ENCODE measurements at places on chromosomes 13 and 19.
A peak's percentile ranks its signal among the peaks of the same experiment; 100 is the strongest.

DNA sequence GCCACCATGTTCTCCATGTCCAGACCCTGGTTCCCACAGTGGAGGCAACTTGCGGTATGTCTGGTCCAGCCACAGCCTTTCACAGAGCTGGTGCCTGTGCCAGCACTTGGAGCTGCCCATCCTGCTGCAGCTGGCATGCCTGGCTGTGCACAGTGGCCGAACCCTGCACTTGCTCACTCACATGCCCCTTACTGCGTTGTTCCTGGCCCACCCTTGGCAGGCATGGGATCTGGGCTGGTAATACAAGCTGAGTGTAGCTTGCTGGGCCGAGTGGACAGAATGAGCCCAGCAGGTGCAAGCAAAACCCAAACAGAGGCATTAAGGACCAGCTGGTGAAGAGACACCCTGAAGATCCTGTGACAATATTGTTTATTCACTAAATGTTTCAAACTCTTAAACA is 583.9 kb upstream of the SLITRK6 start:
- DNase-seq: no peak

GRCh38 chr19:21947775-21948174 is 63.0 kb downstream of the ZNF208 start:
- DNase-seq: no peak

DNA sequence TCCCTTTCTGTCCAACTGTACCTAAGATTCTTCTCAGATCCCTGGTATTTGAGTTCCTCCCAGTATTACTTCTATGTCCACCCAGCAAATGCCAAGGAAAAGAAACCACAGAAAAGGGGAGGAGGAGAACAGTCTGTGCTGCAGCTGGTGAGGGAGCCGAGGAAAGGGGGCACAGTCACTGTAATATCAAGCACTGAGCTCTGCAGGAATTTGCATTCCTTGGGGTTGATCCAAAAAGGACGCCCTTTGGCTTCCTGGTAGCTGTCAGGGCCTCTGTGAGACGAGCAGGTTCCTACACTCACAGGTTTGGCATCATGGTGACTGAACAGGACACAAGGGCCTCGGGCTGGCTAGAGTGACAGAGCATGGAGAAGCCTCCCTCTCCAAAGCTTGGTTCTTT is 273.4 kb downstream of the NHLRC3 start:
- DNase-seq: no peak

DNA sequence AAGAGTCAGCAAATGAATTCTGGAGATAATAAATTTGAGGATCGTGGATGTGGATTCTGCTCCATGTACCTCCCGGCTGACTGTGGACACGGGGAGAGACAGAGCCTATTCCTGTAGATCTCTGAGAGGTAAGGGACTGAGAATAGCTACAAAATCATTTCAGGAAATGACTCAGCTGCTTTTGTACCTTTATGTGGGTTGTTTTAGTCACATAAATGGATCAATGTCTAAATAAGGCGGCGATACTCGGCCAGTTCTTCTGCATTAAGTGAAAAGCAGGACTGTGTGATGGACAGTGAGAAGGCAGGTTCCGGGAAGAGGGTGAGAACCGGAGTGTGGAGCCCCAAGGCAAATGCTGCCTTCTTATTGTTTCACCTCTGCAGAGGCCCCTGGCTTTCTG is 128.1 kb downstream of the EFNB2 start:
- no peak for DNase-seq

- DNase-seq: peak; percentile 100
Observed at GRCh38 chr19:44741841-44742329, 6.6 kb upstream of the BCL3 start.

GRCh38 chr19:50889638-50890037 is 16.4 kb downstream of the KLK2 start:
- no peak for DNase-seq

DNA sequence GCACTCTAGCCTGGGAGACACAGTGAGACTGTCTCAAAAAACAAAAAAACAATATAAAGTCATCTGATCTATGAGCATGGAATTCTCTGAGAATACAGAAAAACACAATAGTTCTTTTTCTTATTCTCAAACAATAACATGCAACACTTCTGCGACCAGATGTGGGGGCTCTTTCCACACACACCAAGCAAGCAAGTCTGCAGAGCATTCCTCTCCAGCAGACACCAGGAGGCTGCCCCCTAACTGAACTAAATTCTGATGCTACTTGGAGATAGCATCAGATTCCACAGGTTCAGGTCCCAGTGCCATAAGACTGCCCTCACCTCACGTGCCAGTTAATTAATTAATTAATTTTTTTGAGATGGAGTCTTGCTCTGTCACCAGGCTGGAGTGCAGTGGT is 27.7 kb downstream of the ZNF101 start:
- no peak for DNase-seq

DNA sequence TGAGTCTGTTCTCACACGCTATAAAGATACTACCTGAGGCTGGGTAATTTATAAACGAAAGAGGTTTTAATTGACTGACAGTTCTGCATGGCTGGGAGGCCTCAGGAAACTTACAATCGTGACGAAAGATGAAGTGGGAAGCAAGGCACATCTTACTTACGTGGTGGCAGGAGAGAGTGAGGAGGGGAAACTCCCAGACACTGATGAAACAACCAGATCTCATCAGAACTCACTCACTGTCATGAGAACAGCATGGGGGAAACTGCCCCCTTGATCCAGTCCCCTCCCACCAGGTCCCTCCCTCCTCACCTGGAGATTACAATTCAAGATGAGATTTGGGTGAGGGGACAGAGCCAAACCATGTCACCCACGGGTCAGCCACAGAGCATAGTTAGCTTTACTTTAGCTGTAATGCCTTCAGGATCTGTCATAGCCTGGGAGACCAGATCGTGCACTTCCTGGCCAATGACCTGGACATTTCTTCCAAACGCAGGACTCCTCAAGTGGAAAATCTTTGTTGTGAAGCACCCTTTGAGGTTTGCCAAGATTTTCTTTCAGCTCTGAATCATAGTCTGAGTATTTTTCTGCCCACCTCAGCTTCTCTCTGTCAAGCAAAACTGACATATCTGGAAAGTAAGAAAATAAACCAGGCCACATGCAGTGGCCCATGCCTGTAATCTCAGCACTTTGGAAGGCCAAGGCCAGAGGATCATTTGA is 25.2 kb upstream of the HIF3A start:
- no peak for DNase-seq

DNA sequence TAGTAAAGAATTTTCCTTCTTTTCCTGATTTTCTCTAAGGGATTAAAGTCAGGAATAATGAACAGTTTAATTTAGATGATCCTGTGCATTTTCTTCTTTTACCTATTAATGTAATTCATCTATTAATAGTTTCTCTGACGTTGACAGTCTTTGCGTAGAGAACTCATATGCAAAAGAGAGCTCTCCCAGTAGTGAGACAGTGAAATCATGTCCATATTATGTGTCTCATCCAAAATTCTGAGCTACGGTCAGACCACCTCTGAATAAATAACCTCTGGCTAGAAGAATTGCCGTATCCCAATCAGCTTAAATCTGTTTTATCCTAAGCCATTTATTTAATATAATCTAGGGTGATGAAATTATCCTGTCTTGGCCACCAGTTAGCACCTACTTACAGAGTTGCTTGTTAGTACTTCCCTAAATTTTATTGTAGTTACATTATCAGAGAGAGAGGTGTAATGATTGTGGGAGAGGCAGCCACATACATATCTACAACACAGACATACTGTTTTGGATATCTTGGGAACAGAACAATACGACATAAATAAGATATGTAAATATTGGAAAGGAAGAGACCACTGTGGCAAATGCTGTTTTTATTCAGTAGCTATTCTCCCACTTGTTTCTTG is 30.7 kb downstream of the PDS5B start:
- no peak for DNase-seq

GRCh38 chr13:92321174-92321573 is 905.4 kb upstream of the GPC6 start:
- DNase-seq: no peak

DNA sequence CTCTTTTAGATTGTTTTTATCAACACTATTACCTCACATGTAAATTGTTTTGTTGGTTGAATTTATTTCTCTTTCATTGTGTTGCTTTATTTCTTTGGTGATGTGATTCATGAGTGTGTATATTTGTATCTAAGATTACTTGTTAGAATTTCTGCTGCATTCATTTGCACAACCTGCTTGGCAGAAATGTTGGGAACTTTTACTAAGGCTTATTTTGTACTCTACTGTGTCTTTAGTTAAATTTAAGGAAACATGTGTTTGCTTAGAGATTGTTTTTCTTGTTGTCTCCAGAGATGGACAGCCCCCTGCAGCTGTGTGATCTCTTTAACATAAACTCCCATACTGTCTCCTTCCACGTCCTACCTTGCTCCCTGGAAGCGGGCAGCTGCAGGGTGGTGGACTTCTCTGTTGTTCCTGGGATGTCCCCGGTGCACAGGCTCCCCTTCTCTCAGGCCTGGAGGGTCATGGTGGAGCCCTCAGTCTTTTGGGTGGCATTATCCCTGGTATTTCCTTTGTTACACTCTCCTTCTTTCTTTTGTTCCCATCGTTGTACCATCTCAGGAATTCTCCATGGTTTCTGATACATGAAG is 212.0 kb upstream of the SPRY2 start:
- no peak for DNase-seq

- DNase-seq: no peak
Observed at GRCh38 chr13:53848366-53848961, 819.9 kb downstream of the OLFM4 start.

DNA sequence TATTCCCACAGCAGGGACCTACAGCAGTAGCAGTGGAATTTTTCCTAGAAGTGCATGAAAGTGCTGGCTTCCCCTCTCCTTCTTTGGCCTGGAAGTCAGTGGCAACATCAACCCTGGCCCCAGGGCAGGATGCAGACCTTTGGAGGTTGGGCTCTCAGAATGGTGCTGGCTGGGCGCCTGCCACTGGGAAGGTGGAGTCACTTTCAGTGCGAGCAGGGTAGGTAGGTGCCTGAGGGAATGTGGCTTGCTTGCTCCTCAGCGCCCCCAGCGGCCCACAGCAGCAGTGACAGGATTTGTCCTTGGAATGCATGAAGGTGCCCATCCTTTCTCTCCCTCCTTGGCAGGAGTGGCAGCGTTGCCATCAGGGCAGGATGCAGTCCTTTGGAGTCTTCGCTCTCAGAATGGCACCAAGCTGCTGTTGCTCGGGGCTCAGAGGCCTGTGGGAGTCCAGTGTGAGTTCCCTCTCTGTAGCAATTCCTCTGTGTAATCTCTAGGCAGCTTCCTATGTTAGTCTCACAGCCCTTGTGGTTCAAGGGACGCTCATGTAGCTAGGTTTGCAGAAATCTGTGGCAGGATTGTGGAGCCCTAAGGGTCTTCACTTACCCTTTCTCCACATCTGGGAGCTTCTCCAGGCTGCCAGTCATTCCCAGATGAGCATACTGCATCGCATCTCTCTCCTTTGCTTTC is 354.4 kb upstream of the DACH1 start:
- DNase-seq: no peak

DNA sequence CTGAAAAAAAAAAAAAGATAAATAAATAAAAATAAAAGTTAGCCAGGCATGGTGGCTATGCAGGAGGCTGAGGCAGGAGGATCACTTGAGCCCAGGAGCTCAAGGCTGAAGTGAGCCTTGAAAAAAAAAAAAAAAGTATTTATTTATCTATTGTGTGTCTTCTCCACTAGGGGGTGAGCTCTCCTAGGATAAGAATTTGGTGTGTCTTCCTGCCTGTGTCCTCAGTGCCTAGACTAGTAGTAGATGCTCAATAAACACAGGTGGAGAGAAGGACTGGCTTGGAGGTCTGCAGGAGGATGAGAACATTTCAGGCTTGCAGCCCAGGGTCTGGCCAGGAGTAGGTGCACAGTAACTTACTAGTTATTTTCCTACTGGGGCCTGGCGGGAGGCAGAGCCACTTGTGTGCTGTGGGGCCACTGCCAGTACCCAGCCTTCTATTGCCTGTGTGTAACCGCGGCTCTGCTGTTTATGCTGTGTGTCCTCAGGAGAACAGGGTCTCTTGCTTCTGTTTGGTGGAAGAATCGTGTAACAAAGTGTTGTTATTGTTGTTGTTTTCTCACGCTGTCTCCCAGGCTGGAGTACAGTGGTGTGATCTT is 5.4 kb downstream of the LMTK3 start:
- DNase-seq: peak; percentile 10

DNA sequence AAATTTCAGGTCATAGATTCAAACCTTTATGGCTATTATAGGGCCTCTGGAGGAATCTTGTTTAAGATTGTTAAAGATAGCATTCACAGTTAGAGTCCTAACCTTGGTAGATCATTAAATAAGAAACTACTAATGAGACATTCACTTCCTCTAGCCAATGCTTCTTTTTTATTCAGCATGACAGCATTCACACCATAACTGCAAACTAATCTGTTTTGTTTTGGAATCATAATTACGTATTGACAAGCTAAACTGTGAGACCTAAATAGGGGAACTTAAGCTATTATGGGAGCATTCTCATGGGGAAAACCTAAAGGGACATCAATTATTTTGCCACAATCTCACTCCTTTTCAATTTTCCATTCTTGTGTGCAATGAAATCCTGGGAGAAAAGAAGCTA is 653.8 kb downstream of the PCDH9 start:
- DNase-seq: no peak

DNA sequence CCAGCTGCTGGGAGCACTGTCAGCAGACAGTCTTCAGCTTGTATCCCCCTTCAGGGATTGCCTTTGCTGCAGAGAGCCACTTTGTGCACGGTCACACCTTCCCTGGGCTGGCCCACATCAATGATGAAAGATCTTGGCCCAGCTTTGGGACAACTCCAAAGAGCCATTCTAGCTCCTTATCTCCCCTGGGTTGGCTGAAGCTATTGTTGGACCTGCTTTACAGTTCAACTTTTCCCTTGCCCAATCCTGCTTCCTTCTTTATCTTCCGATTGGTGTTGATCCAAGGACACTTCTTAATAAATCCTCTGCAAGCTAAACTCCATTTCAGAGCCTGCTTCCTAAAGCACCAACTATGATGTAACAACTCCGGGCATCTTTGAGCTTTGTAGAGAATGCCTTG is 466.4 kb downstream of the KLF12 start:
- no peak for DNase-seq

DNA sequence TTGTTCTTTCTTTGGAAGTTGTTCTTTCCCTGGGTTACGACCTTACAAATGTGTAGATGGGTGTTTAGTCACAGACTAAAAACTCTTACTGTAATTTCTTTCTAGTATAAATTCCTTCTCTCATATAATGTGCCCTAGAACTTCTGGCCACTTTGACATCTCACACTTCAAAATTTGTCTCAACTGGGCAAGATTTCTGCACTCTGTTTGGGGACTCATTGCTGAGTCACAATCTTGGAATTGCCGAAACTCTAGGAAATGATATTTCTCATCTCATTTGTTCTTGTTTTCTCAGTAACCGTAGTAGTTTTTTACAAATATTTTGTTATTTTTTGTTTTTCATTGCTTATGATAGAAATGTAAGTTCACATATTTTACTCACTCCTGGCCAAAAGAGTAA is 2523.2 kb upstream of the PCDH20 start:
- DNase-seq: no peak

- no peak for DNase-seq
Observed at GRCh38 chr19:11323601-11324078, 15.8 kb downstream of the RAB3D start.

DNA sequence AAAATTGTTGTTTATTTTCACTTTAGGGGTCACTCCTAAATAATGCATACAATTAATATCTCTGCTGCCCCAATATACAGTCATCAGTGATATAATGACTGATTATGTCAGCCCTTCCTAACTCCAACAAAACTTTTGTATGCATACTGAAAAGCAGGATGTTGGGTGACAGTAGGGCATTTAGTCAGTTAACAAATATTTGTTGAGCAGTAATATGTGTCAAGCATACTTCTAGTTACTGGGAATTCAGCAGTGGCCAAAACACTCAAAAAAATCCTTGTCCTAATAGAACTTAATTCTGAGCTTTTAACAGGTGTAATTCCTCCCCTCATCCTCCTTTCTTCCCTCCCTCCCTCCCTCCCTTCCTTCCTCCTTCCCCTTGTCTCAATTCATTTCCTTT is 560.7 kb upstream of the KLHL1 start:
- no peak for DNase-seq

Data from AG09319 (cell line).